Fibroblast of skin of left quadriceps (primary cell): ENCODE measurements at places on chromosomes 3 and 15.
A peak's percentile ranks its signal among the peaks of the same experiment; 100 is the strongest.

DNA sequence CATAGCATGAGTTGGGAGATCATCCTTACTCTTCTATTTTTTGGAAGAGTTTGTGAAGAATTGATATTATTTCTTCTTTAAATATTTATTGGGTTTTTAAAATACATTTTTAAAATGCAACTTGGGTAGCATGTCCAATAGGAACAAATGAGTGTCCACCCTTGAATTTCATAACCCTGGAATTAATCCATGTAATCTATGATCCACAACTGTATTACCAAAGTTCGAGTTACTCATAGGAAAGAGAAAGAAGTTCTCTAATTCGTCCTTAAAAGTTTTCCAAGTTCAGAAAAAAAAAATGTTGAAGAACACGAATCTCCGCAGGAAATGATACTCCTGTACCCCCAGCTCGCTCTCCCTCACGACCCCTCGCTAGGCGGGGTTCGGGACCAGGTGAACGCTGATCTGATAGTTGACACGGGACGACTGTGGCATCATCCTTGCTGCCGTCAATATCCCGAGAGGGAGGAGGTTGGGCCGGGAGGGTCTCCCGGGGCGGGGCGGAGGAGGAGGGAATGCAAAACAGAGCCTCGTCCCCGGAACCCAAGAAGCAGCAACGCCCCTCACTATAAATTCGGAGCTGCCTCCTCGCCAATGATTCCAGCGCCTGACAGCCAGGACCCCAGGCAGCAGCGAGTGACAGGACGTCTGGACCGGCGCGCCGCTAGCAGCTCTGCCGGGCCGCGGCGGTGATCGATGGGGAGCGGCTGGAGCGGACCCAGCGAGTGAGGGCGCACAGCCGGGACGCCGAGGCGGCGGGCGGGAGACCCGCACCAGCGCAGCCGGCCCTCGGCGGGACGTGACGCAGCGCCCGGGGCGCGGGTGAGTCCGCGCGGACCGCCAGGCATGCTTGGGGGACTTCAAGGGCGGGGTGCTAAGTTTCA lies at the start of gene AGTR1:
Gene AGTR1 (plus strand): TSS at position 598 of the 884 bp plus-strand sequence. CDS start 43,133 bp downstream, outside the sequence.
- peak; percentile 67 for DNase-seq

- no peak for DNase-seq
These were observed 175.1 kb downstream of the SHQ1 start for GRCh38 chr3:72673011-72673771.

GRCh38 chr15:60162251-60162967 lies 158.3 kb downstream of the FOXB1 start:
- no peak for DNase-seq

- no peak for DNase-seq
These were observed 1034.4 kb downstream of the TUSC7 start for GRCh38 chr3:117743993-117744392.

- peak; percentile 74 for DNase-seq
These were observed 60.2 kb upstream of the SLC4A7 start for GRCh38 chr3:27544372-27544865.

DNA sequence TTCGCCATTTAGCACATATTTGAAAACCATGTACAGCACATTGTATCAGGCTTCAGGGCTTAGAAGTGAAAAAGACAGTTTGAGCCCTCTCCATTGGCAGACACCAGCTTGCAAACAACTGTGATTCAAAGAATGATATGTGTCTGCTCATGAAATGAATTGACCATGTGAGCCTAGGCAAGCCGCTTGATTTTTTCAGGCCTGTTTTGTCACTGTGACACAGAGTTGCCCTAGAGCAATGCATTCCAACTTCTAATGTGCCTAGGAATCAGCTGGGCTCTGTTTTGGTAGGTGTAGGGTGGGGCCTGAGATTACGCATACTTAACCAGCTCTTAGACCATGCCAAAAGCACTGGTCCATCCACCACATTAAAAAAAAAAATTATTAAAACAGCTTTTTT lies 53.0 kb downstream of the ATP2C1 start:
- no peak for DNase-seq
